AG04449 (cell line): ENCODE measurements at places on chromosomes 1 and 21.

- DNase-seq, result no peak
Measured at GRCh38 chr21:43913928-43914327, 48.9 kb downstream of the AGPAT3 start.

DNA sequence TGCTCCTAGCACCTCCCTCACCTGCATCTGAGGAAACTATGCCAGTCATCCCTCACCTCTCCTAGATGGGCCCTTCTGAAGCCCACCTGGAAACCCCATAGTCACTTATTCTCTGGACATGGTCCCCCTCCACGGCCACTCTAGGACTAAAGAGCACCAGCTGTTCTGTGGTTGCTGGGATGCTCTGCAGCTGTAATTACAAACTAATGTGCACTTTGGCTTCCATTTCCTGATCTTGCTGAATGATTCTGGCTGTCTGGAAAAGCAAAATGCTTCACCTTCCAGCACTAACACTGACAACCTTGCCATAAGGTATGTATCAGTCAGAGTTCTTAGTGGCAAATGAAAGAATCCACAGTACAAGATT, 48.7 kb upstream of the PSEN2 start:
- DNase-seq, result no peak

DNA sequence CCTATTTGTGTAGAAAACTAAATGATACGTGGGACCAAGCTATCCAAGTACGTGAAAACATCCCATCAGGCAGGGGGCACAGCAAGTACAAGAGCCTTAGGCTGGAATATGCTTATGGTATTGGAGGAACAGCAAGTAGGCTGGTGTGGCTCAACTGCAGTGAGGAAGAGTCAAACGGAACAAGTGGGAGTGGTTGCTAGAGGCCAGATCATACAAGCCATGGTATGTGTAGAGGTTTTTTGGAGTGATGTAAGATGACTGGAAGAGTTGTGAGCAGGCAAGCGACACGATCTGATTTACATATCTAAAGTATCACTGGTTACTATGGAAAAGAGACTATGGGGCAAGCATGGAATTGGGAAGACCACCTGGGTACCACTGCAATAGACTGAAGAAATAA, 27.8 kb downstream of the ELK4 start:
- no peak for DNase-seq

DNA sequence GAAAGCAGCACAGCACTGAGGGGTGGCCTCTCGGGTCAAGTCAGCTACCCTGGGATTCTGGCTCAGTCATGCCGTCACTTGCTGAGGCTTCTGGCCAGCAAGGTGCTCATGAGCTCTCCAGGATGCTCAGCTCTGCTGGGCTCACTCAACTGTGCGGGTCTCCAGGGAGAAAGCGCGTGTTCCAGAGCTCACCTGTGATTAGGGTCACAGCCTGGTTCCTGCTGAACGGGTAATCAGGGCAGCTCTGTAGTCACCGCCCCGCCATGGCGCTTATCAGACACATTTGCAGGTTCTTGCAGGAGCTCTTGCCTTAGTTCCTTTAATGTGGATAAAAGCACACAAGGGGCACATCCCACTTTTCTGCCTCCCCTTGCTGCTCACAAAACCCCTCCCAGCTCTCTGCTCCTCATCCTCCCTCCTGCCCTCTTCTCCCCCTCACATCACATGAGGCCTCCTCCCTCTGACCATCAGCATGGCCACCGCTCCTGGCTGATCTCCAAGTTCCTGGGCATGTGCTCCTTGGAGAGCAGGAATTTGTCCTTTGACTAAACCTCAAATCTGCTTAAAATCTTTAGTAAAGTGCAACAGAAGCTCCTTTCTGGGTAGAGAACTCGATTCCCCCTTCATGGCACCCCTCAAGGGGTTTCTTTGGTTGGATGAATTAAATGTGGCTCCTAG, 2.0 kb downstream of the PCP4 start:
- no peak for DNase-seq

DNA sequence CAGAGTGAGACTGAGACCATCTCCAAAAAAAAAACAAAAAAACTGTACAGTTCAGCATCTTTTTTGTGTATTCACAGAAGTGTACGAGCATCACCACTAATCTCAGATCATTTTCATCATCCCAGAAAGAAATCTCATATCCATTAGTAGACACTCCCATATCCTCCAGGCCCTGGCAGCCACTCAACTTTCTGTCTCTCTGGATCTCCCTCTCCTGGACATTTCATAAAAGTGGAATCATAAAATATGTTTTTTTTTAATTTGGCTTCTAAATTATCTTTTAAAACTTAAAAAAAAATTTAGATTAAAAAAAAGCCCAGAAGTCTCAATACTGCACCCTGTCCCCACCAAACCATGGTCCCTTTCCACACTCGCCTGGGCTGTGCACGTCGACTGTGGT, 22.1 kb downstream of the RIPPLY3 start:
- DNase-seq, result no peak

GRCh38 chr1:65495137-65495536, 74.7 kb downstream of the LEPR start:
- no peak for DNase-seq
